NCI-H748 treated with DMSO at 0.1 percent for 48 hours (cell line): ENCODE measurements at places on chromosomes 11 and 22.

GRCh38 chr11:30333405-30333804, 10.5 kb downstream of the ARL14EP start:
- peak; percentile 1 for DNase-seq

DNA sequence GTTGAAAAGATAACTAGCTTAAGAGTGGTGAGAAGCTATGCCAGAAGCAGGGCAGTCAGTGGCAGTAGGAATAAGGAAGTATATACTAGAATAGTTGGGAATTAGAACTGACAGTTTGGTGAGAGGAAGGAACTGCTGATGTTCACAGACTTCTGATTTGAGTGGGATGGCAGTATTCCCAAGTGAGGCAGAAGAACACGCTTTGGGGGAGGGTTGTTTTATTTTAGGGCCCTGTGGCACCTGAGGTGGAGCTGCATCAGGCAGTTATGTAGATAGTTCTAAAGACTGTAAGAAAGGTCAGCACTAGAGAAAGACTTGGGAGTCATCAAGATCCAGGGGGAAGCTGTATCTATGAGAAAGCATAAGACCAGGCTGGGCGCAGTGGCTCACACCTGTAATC, 66.3 kb upstream of the TNRC6B start:
- no peak for DNase-seq

- DNase-seq: peak; percentile 86
Measured at GRCh38 chr11:20070459-20070858, 89.8 kb downstream of the DBX1 start.

DNA sequence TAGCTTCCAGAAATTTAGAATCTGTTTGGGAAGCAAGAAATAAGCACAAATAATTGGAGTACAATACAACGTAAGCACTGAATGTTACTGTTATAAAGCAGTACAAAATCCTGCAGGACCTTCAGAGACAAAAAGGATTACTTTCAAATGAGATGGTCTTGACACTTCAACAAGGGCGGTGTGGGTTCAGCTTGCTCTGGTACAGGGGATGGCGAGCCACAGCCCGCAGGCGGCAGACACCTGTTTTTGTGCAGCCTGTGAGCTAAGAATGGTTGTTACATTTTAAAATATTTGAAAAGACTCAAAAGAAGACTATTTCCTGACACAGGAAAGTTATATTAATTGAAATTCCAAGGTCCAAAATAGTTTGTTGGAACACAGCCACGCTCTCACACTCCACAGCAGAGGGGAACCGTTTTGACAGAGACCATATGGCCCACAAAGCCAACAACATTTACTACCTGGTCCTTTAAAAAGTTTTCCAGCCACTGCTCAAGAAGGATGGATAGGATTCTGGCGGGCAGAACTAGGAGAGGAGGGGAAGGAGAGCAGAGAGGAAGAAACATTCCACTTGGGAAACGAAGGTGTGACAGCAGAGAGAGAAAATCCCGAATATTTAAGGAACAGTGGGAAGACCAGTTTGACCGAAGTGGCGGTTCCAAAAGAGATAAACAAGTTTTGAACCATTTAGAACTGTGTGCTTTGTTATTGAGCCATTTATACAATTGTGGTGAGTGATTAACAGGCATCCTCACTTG, 6.3 kb downstream of the PRDM10 start:
- no peak for DNase-seq

DNA sequence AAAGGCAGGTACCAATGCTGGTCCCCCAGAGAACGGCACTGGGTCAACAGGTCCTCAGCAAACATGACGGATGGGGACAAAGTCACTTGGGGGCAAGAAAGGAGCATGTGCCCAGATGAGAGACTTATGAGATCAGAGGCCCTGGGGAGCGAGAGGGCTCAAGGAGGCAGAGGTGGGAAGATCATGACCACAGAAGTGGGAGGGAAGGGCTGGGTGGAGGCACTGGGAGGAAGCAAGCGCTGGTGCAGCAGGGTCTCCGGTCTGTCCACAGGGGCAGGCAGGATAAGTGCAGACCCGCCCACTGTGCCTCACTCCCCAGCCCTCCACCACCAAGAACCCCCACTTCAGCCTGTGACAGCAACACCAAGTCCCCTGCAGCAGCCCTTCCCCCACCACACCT, 10.9 kb downstream of the ELFN2 start:
- no peak for DNase-seq

DNA sequence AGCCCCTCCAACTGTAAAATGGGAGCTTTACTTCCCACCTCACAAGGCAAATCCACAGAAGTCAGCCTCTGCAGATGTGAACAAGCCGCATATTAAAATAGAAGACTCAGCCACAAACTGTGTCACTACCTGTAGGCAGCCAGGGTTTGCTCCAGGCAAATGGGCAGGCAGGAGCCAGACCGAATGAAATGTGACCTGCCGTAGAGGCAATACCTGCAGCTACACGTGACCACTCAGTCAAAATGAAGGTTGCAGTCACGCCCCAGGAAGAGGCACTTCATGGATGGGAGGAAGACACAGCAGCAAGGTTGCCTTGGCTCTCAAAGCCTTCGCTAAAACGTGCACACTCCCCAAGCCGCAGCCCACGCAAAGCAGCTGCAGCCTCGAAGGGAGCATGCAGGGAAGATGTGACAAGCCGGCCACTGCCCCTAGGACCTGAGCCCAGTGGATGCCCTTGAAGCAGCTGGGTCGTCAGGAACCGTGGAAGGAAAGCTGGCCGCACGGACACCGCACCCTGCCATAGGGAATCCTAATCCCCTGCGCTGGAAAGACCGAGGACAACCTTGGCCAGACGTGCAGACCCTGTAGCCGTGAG, 53.1 kb downstream of the SHANK2 start:
- no peak for DNase-seq

- no peak for DNase-seq
Measured at GRCh38 chr11:2142300-2142759, 3.1 kb upstream of the IGF2 start.

GRCh38 chr11:7849018-7849417, 52.3 kb upstream of the OR5P2 start:
- DNase-seq: no peak

DNA sequence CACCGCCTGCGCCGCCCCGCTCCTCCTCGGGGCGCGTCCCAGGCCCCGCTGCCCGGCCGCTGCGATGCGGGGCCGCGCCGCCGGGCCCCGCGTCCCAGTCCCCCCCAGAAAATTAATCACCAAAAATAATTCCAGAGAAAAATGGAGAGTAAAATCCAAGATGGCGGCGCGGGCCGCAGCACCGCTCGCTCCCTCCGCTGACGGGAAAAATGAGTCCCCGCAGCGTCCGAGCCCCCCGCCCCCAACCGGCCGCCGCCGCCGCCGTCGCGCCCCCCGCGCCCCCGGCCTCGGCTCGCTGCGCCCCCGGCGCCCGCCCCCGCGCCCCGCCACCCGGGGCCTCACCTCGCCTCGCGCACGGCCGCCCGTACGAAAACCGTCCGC, at the start of gene KMT5B:
Gene KMT5B, minus strand, starts transcription at position 162 of the 381 bp plus-strand sequence. CDS start 23,220 bp downstream, outside the sequence.
- peak; percentile 25 for DNase-seq

DNA sequence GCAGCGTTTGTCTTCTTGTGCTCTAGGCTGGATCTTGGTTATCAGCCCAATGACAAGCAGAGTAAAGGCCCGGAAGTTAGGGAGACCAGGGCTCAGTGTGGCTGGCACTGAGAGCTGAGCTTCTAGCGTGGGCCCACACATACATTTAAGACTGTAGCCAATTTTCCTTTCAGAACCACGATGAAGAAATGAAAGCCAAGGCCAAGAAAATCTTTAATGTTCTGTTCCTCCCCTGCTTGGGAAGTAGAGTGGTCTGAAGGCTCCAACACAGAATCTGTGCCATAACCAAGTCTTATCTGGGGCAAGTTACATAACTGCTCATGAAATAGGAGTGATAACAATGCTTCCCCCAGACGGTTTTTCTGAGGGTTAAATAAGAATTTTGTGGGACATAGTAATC, 4.7 kb upstream of the ST3GAL4 start:
- no peak for DNase-seq

DNA sequence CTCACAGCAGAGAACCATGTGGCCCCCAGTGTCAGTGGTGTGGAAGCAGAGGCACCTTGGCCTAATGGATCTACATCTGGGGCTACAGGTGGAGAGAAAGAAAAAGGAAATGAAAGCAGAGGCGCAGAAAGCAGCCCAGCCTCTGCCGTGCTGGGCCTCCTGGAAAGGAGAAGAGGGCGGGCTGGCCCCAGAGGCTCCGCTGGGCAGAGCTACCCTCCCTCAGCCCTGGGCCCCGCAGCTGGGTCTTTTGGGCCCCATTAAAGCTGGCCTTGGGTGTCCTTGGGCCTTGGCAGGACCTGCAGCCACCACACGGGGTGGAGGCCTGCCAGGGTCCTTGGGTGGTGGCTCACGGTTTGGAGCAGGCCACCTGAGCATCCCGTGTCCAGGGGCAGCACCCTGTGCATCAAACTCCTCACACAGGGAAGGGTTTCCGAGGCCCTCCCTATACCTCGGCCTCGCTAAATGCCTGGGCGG, 31.6 kb upstream of the GAL start:
- DNase-seq: no peak

GRCh38 chr11:120781486-120782120, 242.3 kb upstream of the TBCEL start:
- DNase-seq: no peak

- no peak for DNase-seq
Measured at GRCh38 chr11:61480261-61480993, 28.1 kb upstream of the LRRC10B start.

- no peak for DNase-seq
Measured at GRCh38 chr11:120908461-120909181, 115.3 kb upstream of the TBCEL start.

DNA sequence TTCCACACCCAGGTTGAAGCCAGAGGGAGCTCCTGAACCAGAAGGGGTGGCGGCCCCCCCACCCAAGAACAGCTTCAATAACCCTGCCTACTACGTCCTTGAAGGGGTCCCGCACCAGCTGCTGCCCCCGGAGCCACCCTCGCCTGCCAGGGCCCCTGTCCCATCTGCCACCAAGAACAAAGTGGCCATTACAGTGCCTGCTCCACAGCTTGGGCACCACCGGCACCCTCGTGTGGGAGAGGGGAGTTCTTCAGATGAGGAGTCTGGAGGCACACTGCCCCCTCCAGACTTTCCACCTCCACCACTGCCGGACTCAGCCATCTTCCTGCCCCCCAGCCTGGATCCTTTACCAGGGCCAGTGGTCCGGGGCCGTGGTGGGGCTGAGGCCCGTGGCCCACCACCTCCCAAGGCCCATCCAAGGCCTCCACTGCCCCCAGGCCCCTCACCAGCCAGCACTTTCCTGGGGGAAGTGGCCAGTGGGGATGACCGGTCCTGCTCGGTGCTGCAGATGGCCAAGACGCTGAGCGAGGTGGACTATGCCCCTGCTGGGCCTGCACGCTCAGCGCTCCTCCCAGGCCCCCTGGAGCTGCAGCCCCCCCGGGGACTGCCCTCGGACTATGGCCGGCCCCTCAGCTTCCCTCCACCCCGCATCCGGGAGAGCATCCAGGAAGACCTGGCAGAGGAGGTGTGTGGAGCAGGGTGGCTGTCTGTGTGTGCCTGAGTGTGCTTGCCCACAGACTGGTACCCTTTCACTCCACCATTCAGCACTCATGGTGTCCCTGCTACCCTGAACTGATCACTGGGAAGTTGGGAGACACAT, 6.7 kb downstream of the PHOX2A start:
- no peak for DNase-seq

DNA sequence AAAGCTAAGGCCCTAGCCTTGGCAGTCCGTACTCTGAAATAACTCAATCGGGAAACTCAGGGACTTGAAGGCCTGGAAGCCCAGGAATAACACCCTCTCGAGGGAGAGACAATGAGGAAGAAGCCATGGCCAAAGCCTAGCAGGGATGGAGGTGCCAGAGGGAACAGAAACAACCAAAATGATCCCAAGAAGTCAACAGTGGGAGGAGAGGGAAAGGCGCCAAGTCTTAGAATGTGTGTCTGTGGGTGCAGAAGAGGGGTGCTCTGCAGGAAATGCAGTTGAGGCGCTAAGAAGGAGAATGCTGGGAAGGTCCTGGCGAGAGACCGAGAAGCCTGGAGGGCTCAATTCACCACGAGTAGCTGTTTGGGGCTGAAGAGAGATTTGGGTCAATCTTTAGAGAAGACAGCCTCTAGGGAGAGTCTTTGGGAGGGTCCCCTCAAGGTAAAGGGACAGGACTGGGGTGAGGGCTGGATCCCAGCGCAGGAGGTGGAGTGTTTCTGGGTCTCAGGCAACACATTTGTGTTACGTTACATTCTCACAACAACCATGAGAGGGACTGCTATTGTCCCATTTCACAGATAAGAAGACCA, 760 bp upstream of the MAPK8IP1 start:
- DNase-seq: no peak

DNA sequence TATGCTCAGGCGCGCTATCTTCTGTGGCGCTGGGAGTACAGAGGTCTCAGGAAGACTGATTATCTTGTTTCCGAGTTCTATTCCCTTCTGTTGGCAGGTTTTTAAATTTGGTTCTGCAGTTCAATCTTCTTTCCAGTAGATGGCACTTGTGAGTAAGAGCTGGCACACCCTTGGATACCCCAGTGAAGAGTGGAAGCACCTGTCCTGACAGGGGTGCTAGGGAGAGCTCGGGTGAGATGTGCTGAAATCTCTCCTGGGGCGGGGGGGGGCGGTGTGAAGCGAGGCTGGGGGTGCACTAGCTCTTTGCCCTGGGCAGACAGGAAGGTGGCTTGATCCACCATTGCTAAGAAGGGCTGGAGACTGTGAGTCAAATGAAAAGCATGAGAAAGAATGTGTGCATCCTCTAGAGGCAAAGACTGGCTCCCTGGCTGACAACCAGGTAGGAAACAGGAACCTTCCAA, 679.9 kb upstream of the CCDC179 start:
- peak; percentile 13 for DNase-seq

DNA sequence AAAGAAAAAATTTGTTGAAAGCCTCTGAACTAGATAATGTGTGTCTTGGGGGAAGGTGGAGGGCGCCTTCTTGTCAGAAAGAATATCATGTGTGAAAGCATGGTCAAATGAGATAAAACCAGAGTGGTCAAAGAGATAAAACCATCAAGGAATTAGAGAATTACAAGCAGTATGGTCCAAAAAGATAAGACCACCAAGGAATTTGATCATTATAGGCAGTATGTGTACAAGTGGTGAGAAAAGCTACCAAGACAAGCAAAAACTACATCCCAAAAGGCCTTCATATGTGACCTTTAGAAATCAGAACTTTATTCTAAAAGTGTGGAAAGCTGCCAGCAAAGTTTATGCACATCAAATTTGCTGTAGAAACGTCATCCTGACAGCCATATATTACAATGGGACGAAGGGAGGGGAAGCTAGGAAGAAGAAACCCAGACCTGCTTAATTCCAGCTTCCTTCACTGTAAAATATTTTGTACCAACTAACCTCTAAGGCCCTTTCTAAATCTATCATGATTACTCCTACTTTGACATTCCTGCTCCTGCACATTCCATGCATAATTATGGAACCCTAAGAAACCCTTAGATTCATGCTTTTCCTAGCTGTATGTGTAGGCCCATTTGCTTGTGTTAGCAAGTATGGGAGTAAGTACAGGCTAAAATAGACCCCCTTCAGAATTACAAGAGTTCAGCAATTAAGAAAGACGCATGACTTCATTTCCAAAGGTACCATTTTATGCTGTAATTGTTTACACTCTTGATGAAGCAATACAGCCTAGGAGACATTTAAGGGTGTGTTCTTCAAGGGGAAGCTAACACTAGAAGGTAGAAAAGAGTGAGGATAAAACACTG, 51.6 kb downstream of the LGR4 start:
- DNase-seq: peak; percentile 73
